ENCODE measurements at places on chromosomes 12 and 14.

DNA sequence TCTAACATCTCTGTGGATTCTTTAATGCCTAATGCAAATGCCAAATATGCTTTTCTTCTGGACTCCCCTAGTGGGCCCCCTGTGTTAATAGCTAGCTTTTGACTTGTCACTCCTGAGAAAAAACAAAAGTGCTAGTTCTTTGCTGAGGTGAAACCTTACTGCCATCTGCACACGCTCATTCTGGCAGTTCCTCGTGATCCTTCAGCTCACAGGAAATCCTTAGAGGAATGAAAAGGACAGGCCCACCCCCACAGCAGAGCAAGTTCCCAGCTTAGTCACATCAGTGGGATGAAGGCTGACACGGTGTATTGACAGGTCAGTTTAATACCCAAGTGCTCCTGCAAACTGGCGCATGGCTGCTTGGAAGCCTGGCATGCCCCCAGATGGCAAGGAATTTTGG, 165.1 kb upstream of the ATP2B1 start:
- no peak for DNase-seq

DNA sequence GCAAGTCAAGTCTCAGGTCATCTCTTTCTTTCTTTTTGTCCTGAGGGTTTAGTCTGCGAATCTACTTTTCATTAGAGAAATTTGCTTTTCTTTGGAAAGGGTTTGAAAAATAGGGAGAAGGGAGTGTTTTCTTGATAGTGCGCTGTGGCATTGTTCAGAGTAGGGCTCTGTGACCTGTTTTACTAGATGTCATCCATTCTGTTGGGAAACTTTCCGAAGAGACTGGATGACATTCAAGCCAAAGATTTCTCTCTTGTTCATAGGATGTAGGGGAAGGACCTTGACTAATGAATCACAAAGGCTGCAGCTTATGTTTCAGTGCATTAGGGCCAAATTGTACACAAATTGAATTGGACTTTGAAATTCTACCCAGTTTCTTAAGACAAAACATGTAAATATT, 14.7 kb downstream of the DLST start:
- no peak for DNase-seq

DNA sequence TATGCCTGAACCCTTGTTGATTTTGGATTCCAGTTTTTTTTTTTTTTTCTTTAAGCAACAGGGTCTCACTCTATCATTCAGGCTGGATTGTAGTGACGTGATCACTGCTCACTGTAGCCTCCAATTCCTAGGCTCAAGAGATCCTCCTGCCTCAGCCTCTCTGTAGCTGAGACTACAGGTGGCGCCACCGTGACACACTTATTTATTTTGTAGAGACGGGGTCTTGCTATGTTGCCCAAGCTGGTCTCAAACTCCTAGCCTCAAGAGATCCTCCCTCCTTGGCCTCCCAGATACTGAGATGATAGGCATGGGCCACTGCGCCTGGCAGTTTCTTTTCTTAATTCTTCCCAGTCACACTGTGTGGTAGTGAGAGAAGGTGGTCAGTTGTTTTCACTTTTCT, 25.2 kb downstream of the ACADS start:
- DNase-seq: no peak

GRCh38 chr14:104984056-104984894, 1.3 kb upstream of the CLBA1 start:
- DNase-seq: no peak

- no peak for DNase-seq
Observed at GRCh38 chr12:85507456-85507855, 227.4 kb downstream of the ALX1 start.

GRCh38 chr14:75123991-75124390, 2.9 kb downstream of the NEK9 start:
- no peak for DNase-seq

DNA sequence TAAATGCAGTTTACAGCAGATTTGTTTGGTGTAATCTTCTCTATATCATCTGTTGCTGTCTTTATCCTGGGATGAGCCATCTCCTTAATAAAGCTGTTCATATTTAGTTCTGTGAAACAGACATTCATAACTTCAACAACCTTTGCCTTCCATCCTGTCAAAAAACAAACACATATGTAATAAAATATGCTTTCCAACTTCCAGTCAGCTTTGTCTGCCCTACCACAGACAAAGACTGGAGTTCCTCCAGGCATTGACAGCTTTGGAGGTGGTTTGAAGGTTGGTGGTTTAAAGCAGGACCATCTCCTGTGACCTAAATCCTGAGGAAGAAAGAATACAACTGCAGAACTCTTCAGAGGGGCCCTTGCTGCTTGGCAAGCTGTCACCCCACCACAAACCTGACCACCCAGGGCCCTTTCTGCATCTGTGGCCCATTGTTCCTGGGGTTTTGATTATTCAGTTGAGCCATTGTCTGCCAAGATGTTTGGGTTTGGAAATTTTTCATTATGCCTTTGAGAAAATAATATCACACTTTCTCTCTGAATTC, 28.2 kb upstream of the PTGR2 start:
- no peak for DNase-seq

GRCh38 chr12:41795910-41796309, 348.8 kb downstream of the GXYLT1 start:
- DNase-seq: no peak

DNA sequence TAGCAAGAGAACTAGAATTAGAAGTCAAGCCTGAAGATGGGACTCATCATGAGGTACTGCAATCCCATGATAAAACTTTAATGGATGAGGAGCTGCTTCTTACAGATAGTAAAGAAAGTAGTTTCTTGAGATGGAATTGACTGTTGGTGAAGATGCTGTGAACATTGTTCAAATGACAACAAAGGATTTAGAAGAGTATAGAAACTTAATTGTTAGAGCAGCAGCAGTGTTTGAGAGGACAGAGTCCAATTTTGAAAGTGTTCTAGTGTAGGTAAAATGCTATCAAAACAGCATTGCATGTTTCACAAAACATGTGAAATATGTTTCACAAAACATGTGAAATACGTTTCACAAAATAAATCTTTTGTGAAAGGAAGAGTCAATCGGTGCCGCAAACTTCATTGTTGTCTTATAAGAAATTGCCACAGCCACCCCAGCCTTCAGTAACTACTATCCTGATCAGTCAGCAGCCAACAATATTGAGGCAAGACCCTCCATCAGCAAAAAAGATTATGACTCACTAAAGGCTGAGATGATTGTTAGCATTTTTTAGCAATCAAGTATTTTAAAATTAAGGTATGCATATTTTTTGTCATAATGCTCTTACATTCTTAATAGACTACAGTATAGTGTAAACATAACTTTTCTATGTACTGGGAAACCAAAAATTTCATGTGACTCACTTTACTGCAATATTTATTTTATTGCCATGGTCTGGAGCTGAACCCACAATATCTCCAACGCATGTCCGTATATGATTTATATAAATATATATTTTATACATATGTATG, 173.4 kb upstream of the BMP4 start:
- DNase-seq: no peak

- DNase-seq: no peak
Observed at GRCh38 chr14:44370727-44371126, 136.4 kb downstream of the FSCB start.

DNA sequence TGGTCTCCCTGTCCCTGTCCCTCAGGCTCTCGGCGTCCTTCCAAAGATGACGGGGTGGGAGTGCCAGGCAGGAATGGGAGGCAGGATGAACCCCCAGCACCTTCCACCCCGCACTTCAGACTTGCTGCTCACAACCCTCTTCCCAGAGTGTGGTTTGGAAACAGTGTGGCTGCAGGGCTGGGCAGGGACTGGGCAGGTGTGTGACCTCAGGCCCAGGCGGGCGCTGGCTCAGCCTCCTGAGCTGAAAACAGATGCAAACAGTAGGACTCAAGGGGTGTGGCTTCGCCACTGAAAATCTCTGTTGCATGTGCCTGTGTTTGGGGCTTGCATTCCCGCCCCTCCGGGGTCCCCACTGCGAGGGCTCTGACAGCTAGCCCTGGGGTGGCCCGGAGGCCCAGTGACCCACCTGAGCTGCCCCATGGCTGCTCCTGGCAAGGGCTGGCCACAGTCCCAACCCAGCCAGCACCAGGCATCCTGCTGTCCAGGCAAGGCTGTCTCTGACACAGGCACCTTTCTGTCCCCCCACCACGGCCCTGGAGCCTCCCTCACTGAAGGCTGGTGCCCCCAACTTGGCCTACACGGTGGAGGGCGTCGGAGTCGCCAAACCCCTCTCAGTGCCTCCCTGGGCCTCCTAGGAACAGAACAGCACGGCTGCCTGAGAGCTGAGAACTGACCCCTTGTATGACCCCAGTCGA, 46.1 kb downstream of the BEGAIN start:
- DNase-seq: no peak

- no peak for DNase-seq
Observed at GRCh38 chr12:12718853-12719252, 1.7 kb downstream of the CDKN1B start.

DNA sequence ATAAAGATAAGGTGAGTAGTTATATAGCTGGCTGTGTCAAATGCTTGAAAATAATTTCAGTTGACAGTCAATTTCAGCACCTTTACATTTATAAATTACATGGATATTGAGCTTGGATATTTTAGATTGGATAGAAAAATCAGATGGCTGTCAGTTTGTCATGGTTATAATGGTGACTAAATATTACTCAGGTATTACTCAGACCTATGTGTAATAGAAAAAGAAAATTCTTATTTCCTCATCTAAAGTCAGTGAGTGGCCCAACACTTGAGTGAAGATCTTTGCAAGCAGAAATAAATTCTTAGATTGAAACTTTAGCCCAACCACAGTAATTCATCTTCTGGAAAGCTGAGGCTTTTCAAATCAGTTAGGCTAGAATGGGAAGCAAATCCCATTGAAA, 354.4 kb downstream of the NAV3 start:
- DNase-seq: no peak

DNA sequence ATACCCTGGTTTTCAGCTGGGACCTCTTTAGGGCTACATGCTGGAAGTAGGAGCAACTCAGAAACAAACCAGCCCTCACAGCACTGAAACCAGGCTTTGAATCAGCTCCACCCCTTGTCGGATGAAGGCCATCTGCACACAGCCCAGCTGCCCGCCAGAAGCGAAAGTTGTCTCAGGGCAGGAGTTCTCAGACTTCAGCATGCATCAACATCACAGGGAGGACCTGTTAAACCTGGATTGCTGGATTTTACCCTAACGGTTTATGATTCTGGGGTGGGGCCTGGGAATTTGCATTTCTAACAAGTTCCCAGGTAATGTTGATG, 10.9 kb downstream of the SYNDIG1L start:
- no peak for DNase-seq

GRCh38 chr12:2380946-2381345, 328.2 kb downstream of the CACNA1C start:
- no peak for DNase-seq

GRCh38 chr14:100775351-100775830, 48.7 kb downstream of the DLK1 start:
- no peak for DNase-seq

DNA sequence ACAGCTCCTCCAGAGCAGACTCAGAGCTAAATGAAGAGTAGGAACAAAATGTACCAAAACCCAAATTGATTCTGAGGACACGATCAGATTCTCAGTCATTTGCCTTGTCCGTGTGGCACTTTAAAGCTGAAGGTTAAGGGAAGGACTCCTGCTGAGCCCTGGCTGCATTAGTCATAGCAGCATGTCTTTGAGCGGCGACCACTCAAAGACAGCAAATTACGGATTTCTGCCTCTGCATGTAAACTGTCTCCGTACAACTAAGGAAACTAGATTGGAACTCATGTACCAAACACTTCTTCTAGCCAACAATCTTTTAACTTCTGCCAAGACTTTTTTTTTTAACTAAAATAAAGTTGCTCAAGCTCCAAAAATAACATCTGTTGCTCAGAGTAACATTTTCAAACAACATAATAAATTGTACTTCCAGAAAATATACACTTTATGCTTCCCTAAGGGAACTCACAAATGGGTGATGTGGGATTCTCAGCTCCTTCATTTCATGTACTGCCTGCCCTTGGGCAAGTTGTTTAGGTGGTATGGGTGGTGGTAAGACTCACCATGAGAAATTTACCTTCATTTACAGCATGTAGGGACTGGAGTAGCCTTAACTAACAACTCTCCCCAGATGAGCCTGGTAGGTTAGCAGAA, 56.1 kb downstream of the RERG start:
- DNase-seq: no peak

DNA sequence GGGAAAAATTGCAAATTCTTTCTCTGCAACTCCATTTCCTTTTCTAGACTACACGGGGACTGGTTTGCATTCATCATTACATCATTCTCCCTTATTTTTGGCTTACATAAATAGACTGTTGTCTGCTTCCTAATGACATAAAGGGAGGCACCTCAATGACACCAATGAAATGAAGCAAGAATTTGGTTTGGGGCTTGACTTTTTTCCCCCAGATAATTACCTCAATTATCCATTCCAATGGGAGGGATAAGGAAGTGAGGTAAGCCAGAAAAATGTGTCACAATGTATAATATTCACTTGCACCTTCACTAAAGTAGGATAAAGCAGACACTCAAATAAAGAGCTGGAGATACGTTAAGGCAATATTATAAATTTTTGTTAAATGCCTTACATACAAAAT, 240.6 kb upstream of the GRIP1 start:
- DNase-seq: no peak

DNA sequence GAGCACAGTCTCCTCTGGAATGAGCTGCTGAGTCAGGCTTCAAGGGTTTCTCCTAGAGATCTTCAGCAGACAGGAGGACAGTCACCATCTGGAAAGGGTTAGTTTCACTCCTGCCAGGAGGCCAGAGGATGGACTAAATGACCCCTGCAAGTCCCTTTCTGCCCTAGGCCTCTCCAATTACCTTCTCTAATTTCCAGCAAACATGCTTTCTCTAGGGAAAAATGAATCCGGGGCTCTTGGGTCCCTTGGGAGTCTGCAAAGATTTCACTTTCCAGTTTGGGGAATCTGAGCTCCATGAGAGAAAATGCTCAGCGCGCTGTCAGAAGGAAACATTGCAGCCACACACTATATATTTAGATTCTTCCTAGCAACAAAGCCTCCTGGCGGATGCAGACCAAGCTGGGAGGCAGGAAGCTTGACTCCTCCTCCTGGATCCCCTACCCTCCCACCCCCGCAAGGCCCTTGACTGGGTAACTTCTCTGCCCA, 184.4 kb upstream of the CCND2 start:
- DNase-seq: no peak

DNA sequence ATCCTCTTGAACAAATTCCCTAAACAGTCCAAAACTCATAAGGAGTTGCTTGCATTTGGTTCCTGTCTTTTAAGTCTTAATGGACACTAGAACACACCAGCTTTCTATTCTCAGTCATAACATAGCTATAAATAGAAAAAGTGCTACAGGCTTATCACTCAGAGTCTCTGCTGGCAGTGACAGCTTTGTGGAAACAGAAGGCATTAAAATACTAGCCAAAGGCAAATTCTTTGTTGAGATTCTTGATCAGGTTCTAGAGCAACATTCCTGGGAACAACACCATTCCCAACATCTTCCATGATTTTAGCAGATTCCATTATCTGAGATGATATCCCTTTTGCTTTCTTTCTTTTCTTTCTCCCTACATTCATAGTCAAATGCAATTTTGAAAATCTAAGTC, 207.7 kb upstream of the PLEKHG7 start:
- DNase-seq: no peak

GRCh38 chr14:99644723-99645544, at the start of gene HHIPL1:
Gene HHIPL1, plus strand, starts transcription at chr14:99645129. Its CDS starts 79 bp downstream, at chr14:99645208.
- DNase-seq: no peak
